ENCODE measurements at places on chromosomes 12 and 14.

GRCh38 chr14:106518054-106518943 lies 991.9 kb downstream of the TMEM121 start:
- peak; percentile 73 for DNase-seq

DNA sequence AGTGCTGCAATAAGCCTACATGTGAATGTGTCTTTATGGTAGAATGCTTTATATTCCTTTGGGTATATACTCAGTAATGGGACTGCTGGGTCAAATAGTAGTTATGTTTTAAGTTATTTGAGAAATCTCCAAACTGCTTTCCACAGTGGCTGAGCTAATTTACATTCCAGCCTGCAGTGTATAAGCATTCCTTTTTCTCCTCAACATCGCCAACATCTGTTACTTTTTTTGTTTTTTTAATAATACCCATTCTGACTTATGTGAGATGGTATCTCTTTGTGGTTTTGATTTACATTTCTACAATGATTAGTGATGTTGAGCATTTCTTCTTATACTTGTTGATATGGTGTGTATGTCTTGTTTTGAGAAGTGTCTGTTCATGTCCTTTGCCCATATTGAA lies 1186.2 kb downstream of the BCL11B start:
- DNase-seq = no peak

DNA sequence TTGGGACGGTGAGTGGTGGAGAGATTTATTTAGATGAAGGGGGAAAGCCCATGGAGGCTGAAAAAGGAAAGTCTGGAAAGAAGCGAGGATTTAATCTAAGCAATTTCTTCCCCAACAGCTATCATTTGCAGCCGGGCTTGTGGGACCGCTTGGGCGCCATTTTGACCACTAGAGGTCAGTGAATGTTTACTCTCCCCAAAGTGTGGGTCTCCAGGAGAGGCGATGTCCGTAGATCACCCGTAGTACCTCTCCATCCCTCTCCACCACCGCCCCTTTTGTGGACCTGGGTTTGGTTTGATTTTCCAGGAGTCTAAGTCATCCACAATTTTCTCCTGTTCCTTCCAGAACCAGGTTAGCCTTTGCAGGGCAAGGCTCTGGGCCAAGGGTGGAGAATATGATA lies 91.2 kb upstream of the PARP11 start:
- no peak for DNase-seq

- DNase-seq = no peak
Measured at GRCh38 chr12:8057839-8058238, 8.3 kb downstream of the C3AR1 start.

GRCh38 chr12:60281522-60281921 lies 685.7 kb downstream of the SLC16A7 start:
- no peak for DNase-seq

DNA sequence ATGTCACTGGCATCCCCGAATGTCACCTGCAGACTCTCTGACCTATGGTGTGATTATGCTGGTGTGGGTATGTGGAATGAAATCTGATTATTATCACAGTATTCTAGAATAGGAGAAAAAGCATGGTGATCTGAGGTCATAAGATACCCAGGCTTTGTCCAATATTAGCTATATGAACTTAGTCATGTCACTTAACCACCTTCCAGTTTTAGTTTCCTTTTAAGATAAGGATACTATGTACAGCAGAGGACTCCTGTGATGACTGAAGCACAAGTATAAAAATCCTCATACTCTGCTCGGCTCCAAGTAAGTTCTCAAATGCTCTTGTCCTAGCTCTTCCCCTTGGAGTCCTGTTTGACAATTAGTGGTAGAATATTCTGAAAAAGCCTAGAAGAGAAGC lies 2.8 kb downstream of the GNS start:
- DNase-seq = no peak

- DNase-seq = no peak
Measured at GRCh38 chr12:131176926-131177325, 223.2 kb downstream of the ADGRD1 start.

- DNase-seq = no peak
Measured at GRCh38 chr14:34682787-34683321, 31.5 kb downstream of the CFL2 start.

- no peak for DNase-seq
Measured at GRCh38 chr14:68427550-68427890, 365.3 kb downstream of the ZFP36L1 start.

DNA sequence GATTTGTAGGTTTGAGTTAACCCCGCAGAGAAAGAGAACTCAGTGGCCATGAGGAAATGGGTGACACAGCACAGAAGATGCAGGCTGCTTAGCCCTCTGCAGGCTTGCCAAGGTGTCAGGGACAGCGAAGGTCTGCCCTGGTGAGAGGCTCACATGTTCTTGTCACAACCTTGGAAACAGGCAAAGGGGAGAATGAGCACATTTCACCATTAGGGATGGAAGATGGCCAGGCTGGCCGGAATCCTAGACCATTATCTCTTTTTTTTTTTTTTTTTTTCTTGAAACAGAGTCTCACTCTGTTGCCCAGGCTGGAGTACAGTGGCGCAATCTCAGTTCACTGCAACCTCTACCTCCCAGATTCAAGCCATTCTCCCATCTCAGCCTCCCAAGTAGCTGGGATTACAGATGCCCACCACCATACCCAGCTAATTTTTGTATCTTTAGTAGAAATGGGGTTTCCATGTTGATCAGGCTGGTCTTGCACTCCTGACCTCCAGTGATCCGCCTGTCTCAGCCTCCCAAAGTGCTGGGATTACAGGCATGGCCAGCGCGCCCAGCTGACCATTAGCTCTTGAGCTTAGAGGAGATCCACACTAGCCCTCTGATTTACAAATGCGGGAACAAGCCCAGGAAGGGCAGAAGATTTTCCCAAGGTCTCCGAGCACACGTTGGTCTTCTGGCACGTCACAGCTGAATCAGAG lies 34.6 kb downstream of the LTBP2 start:
- no peak for DNase-seq

DNA sequence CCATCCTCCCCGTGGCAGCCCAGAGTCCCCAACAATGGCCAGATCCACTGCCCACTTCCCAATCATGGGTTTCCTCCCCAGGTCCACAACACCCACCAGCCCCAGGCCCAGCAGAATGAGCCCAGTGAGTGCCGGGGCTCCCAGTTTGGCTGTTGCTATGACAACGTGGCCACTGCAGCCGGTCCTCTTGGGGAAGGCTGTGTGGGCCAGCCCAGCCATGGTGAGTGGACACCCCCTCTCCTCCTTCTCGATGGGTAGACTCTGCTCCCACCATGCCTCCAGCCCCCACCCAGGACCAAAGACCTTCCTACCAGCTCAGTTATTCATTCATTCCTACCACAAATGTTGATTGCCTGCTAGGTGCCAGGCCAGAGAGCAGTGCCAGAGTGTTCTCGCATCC lies 23.8 kb downstream of the PAPLN start:
- DNase-seq = no peak

DNA sequence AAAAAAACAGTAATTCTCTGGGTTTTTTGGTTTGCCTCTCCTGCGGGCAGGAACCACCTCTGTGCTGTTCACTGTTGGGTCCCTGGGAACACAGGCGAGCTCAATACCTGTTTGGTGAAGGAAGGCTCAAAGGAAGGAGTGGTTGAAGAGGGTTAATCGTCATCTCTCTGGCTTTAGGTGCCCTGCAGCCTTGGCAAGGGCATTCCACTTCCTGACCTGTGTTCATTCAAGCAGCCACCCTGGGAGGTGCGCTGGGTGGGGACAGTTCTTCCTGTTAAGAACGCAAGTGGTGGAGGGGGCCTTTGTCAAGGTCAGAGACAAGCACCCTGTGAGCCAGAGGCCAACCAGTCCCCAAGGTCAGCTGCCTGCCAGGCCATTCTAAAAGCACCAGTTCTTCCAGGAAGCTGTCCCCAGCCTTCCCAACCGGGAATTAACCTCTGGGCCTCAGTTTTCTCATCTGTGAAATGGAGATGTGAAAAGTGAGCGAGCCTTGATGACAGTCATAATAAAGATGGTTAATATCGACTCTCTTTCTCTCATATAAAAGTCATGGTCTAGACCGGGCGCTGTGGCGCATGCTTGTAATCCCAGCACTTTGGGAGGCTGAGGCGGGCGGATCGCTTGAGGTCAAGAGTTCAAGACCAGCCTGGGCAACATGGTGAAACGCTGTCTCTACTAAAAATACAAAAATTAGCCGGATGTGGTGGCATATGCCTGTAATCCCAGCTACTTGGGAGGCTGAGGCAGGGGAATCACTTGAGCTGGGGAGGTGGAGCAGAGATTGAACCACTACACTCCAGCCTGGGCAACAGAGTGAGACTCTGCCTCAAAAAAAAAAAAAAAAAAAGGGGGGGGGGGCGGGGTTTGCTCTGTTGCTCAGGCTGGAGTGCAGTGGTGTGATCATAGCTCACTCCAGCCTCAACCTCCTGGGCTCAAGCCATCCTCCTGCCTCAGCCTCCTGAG lies 6.1 kb downstream of the RHOF start:
- DNase-seq = no peak

DNA sequence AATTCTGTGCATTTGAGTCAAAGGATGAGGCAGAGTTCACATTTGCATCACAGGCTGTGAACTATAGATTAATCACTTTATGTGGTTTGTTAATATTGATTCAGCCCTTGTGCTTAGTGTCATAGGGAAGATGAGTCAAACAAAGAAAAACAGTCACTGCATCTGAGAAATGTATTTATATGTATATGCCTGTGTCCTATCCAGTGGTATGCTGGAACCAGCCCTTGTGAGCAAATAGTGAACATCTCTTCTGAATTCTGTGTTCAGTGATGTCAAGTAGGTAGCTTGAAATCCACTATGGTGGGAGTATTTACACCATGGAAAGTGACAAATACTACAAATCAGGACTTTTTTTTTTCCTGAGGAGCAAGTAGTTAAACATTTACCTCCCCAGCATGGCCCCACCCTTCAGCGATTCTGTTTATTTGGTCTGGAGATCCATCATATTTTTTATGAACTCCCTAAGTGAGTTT lies 128.5 kb downstream of the HMGA2 start:
- no peak for DNase-seq

DNA sequence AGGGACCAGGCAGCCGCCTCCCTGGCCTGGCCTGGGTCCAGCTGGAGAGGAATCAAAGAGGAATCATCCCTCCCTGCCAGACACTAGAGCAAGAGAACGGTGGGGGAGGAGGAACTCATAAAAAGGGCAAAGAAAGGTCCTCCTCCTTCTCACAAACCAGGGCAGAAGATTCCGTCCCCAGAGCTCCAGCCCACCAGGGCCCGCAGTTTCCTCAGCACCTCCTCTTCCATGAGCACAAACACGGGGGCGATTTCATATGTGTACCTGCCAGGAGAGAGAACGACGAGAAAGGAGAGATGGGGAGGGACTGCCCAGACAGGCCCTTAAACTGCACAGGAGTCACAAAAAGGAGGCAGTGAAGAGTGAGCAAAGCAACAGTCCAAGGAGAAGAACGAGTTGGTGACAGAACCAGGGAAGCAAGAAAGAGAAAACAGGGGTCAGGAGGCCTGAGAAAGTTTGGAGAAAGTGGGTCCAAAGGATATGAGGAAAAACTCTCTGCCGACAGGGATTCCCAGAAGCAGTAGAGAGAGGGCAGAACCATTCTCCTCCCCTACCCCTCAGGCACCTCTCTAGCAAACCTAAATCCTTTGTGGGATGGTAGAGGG lies 8.7 kb upstream of the ZNF740 start:
- DNase-seq = no peak

GRCh38 chr12:5565933-5566599 lies 134.2 kb downstream of the NTF3 start:
- DNase-seq = no peak

- DNase-seq = no peak
Measured at GRCh38 chr12:118371321-118372282, 1.1 kb downstream of the TAOK3 start.
